CD4-positive, CD25-positive, alpha-beta regulatory T cell (primary cell): ENCODE measurements at places on chromosomes 5 and 9. TPM values are rescaled to one million over a fixed set of nuclear protein-coding genes. Genes with fewer than 3 reads are reported as not detected.

DNA sequence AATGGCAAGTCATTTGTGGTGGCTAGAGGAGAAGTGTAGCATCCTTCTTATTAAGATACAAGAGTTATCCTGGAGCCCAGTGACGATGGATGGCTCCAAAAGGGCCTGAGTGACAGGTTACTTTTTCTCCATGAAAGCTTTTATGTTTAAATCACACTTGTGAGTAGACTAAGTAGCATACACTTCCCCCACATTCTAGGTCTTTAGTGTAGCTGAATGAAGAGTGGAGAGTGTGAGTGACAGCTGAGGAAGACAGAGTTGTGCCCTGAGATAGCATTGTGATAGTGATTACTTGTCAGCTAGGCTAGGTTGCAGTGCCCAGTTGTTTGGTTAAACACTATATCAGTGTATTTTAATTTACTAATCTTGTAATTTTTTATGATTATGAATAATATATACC lies 337.8 kb downstream of the TENT4A start:
- no peak for DNase-seq

DNA sequence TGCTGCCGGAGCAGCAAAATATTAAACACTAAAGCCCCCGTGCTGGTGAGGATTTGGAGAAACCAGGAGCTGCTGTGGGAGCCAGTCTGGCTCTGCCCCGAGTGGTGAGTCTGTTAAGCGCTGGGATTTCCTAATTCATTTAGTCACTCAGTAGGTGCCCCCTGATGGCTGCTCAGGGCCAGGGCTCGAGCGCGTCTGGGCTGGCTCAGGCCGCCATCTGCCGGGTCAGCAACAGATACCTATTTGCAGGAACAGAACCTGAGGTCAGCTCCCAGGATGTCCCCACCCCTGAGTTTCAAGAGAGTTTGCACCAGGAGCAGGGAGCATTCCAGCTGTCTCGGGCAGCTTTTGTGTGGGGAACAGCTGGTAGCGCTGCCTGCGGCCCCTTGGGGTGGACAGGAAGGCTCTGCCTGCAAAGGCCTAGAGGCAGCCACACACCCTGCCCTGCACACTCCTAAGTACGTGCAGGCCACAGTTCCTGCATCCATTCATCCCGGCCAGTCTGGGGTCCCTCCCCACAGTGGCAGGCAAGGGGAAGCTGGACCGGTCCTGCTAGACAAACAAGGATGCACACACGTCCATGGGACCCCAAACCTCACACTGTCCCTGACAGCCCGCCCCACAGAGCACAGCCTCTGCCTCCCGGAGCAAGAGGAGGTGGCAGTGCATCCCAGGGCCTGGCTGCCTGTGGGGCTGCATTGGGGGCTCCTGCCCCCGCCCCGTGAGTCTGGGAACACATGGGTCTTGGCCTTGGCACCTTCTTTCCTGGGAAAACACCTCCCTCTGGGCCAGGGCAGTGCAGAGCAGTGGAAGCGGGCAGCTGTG lies 83.7 kb downstream of the ADAMTS2 start:
- no peak for DNase-seq

Gene PCDHB12
- not detected for total RNA-seq

- no peak for DNase-seq
These were observed 61.0 kb downstream of the IPPK start for GRCh38 chr9:92608909-92609445.

DNA sequence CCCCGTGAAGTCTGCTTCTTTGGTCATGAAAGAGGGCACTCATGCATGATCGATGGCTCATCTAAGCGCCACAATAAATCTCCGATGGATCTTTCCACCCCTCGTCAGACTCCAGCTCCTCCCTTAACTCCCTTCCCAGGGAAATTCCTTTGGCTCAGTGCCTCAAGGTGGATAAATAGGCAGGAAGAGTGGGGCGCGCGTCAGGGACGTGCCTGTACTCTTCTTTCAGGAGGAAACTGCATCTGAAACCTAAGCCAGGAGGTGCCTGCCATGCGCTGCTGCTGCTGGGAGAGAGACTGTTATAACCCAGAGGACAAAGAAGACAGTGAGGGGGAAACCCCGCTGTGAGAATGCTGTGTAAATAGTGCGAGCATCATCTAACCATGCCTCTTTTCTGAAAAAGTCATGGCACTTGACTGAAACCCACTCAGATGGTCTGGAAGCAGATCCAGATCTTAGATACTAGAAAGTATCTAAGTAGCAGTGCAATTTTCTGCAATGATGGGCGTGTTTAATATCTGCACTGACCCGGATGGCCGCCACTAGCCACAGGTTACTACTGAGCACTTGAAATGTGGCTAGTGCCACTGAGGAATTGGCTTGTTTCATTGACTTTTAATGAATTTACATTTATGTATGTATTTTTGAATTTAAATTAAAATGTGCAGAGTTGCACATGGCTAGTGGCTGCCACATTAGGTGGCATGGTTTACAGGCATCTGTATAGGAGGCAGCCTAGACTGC lies 120.3 kb upstream of the BASP1 start:
- no peak for DNase-seq

- no peak for DNase-seq
These were observed 9.2 kb downstream of the STC2 start for GRCh38 chr5:173318881-173319620.

DNA sequence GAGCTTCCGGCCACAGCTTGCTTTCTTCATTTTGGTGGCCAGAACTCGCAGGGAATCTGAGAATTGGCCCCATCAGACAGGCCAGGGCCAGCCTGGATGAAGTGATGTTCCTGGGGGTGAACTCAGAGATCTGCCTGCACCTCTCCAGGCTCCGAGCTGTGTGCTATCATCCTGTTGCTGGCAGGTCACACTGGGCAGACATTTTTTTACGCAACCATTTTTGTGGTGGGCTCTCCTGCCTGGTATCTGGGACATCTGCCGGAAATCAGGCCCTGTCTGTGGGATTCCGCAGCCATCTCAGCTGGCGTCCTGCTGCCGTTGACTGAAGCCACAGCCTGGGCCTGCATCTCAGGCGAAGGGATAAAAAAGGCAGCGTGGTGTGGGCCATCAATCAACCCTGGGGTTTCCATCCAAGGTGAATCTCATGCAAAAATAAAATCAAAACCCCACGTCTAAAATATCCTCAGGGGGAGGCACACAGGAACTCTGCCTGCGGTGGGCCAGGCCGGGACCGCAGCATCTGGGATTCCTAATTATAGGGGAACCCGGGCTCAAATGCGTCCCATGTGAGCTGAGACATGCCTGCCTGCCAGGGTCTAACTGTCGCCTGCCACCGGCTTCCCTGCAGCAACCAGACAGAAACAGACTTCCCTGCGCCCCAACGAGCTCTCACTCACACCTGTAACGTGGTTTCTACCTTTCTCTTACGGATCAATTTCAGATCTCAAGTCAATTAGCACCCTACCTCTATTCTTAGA lies 174.3 kb downstream of the SYK start:
- no peak for DNase-seq

DNA sequence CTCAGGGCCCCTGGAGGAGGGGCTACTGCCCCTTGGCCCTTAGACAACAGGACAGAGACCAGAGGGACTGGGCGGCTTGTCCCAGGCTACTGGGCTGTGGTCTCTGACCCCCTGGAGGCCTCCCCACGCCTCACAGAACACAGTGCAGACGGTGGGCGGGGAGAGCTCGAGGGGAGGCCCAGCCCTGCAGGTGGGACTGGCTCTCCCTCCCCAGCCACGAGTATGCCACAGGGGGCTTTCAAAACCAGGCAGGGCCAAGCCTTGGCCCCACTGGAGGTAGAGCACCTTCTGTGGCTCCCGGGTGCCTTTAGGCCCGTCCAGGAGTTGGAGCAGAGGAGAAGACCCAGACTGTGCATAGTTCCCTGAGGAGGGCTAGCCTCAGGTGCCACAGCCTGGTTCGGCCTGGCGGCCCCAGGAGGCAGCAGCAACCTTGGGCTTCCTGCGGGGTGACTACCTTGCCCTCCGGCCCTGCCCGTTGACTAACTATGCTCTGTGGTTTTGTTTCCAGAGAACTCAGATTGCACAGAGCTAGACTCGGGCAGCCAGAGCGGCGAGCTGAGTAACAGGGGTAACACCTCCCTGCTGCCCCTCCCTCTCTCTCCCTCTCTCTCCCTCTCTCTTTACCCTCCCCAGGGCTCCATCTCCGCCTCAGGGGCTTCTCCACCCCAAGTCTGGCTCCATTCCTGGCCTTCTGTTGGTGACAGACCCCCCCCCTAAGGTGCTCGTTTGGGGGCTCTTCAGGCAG lies 15.5 kb downstream of the CARD19 start:
- no peak for DNase-seq

DNA sequence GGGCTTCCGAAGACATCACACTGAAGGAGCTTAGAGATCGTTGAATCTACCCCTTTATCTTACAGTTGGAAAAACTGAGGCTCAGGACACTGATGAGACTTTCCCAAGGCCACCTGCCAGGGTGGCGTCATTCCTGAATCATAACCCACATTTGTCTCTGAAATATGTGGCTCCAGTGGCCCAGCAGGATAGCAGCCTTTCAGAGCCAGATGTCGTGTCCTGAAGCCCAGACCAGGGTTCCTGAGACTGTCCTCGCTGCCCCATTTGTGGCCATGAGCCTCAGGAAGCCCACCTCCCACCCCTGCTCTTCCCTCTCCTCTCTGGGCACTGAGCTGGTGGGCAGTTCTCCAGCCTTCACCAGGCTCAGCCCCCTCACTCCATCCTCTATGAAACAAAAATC lies 2.4 kb downstream of the HMCN2 start:
- DNase-seq, result no peak
